ENCODE measurements at places on chromosomes 12 and 14.
A peak's percentile ranks its signal among the peaks of the same experiment; 100 is the strongest.

DNA sequence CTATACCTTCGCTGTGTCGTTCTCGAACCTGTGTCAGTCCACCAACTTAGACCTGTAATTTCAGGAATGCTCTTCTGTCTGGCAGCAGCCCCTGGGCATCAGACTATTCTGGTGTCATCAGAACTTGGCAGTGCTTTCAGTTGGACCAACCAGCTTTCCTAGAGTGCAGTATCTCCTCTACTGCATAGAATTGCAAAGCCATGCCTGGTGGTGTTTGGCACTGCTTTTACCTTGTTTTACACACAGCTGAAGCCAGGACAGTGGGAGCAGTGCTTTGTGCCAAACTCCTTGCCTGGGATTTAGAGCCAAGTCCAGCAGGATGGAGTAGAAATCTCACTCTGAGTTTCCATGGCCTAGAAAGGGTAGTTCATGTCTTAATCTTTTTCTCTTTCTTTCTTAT is 1.5 kb downstream of the FLVCR2 start:
- peak; percentile 17 for DNase-seq

DNA sequence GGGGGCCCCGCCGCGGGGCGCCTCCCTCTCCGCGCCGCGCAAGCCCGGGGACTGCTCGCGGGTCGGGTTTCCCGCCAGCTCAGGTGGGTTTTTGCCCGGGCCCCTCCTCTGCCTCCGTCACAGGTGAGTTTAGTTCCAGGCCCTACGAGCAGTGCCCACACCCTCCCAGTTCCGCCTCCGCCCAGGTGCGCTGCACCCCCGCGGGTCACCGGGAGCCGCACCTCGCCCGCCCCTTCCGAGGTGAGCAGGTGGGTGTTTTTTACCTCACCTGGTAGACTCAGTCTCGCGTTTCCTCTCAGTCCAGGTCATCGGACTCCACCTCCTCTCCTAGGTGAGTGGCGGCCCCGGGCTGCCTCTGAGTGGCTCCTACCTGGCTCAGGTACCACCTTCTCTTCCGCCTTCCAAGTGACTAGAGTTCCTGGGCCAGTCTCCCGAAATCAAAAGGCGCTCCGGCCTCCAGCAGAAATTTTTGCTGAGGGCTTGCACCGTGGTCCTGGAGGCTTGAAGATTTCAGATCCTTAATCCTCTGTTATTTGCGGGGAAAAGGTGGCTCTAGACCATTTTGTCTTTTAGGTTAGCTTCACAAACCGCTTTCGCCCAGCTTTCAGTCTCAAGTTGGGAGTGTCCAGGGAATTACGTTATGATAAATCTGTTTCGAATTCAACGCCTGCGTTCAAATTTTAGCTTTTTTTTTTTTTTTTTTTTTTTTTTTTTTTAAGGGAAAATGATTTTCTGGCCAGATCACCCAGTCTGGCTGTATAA is at the start of gene TMEM30B:
TSS of gene TMEM30B (minus strand) at position 153 of the 762 bp plus-strand sequence. CDS start 191 bp downstream, outside the sequence.
- DNase-seq = peak; percentile 37

DNA sequence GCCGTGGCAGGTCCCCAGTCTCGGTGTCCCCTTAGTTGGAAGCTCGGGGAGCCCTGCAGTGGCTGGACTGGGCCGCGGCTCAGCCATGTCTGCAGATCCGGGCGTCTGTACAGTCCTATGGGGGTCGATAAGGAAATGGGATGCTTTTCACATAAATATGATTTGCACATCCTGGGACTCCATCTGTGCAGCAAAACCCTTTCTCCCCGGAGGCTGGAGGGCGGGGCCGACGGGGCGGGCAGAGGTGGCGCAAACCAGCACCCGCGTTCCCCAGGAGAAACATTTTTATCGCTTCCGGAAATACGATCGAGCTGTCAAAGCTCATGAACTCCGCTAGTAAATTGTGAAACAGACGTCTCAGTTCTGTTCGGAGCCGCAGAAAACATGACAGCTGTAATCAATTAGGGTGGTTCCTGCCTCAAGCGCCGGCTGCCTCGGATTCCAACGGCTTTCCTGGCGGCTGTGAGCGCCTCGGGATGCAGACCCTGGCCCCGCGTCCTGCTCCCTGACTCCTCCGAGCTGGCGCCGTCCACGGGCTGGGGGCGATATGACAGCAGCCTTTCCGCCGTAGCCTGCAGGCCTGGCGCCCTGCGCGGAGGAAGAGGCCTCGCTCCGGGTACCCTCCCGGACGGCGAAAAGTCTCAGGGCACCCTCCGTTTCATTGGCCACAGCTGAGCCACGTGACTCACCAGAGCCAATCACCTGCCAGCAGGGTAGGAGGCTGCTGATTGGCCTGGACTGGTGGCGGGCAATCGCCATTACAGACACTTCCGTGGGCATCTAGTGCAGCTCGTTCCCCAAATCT is 23.0 kb downstream of the DIO3 start:
- peak; percentile 75 for DNase-seq

GRCh38 chr14:104305511-104306449 is 167.4 kb downstream of the KIF26A start:
- no peak for DNase-seq

DNA sequence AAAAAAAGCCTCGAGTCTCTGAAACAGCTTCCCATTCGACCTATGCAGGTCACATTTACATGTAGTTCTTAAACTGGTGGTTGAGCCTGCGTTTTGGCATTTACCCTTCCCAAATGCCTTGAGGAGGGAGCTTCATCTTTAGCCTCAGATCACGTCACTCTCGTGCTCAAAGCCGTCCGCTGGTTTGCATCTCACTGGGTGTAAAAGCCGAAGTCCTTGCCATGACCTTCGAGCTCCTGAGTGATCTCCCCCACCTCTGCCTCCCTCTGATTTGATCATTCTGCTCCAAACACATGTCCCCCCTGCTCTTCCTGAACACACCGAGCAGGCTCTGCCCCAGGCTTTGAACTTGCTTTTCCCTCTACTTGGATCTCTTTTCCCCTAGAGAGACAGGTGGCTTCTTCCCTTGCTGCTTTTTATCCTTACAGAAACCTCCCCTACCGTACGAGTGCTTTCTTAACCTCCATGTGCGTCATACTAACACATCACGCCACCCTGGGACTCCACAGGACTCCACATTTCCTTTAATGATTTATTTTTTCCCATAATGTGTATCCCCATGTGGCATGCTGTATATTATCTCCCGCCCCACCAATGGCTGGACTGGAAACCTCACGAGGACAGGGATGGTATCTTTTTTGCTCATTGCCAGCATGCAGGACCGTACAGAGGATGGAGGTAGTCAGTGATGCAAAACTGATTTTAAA is 610.7 kb downstream of the VRK1 start:
- no peak for DNase-seq

- DNase-seq = no peak
Observed at GRCh38 chr12:117903110-117903840, 65.5 kb downstream of the KSR2 start.

- no peak for DNase-seq
Observed at GRCh38 chr12:15334225-15334624, 11.9 kb downstream of the PTPRO start.

DNA sequence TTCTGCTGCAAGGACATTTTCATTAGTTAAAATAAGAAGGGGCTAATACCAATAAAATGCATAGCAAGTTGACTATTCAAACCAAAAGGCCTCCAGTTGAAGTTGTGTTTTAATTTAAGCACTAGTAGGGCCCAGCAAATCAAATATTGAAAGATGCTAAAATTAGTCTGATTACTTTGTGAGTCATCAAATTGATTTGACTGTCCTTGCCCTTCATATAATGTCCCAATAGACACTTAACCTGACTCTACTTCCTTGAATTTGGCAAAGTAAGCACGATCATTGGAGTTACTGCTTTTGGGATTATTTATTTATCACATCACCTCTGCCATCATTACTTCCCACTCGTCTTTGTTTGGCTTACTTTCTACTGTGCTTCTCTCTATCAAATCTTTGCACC is 798.5 kb downstream of the DIO2 start:
- DNase-seq = no peak

DNA sequence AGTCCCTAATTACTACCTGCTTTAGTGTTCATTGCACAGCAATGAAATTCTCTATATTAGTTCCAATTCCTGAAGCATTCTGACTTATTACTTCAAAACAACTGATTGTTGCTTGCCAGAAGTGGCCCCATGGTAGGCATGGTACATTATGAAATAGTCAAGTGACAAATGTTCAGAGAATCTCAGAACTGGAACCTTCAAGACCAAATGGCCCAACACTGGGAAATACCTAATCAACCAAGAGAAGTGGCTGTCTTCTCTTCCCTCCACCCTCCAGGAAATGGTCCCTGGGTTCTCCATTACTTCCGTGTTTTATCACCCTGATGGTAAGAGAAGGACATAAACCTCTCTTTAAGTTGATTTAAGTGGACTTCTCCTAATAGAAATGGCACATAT is 49.9 kb downstream of the ITPR2 start:
- no peak for DNase-seq

DNA sequence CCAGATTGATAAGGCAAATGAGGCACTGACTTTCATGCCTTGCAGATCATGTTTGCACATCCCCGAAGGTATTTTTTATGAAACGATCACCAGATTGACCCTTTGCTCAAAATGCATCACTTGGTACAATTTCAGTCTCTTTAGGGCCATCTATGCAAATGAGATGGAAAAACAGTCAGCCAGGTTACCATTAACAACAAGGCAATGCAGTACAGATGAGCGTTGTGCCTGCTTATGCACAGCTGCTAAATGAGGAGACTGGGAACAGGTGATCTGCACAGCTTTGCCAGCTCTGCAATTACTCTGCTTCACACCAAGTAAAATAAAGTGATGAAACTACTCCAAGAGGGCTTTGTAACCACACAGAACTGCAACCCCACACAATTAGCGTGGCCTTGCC is 26.1 kb upstream of the PLEKHG7 start:
- DNase-seq = peak; percentile 36

DNA sequence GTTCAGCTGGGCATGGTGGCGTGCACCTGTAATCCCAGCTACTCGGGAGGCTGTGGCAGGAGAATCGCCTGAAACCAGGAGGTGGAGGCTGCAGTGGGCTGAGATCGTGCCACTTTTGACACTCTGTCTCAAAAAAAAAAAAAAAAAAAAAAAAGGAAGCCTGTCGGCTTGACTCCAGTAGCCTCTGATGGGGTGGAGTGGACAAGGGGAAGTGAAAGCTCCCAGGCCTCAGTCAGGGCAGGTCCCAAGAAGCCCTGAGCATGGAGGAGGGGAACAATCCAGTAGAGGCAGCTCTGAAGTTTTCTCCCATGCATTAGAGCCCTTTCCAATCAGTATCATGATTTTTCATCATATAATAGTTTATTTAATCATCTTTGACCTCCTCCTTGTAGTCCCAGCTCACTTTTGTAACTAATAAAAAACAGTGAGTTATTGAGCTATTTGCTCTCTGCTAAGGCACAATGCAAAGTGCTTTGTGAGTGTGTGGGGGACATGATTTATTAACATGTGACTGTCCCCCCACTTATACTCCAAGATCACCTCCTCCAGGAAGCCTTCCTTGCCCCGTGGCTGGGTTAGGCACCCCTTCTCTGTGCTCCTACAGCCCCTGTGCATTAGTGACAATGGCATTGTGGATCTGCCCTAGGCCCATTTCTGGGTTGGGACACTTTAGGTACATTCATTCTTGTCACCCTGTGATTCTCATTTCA is 4.7 kb upstream of the SSH1 start:
- no peak for DNase-seq

DNA sequence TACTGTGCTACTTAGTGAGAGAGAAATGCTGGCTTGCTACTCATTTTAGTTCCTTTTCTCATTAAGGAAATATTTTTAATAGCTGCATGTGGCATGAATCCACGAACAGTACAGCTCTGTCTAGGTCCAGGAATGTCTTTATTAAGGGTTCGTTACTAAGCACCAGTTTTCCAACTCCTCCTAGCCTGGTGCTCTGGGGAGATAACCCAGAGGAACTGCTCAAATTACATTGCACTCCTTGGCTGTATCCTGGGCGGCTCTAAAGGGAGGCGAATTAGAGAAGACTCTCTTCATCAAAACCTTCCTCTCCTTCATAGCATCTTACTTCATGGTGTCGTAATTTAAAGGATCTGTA is 101.3 kb downstream of the PPM1A start:
- peak; percentile 27 for DNase-seq

DNA sequence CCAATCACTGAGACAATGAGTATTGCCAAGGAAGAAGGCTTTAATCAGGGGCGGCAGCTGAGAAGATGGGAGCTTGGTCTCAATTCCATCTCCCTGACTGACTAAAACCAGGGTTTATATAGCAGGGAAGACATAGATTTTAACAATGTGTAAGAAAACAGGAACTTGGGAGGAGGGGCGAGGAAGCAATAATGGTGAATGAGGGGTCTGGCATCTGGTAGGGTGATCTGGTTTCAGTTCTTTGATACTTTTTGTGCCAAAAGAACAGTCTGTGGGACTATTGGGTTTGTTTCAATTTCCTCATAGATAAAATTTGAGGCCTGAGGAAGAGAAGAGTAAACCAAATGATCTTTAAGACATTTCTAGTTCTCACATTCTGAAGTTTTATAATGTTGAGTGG is 49.2 kb downstream of the FUT8 start:
- peak; percentile 7 for DNase-seq

DNA sequence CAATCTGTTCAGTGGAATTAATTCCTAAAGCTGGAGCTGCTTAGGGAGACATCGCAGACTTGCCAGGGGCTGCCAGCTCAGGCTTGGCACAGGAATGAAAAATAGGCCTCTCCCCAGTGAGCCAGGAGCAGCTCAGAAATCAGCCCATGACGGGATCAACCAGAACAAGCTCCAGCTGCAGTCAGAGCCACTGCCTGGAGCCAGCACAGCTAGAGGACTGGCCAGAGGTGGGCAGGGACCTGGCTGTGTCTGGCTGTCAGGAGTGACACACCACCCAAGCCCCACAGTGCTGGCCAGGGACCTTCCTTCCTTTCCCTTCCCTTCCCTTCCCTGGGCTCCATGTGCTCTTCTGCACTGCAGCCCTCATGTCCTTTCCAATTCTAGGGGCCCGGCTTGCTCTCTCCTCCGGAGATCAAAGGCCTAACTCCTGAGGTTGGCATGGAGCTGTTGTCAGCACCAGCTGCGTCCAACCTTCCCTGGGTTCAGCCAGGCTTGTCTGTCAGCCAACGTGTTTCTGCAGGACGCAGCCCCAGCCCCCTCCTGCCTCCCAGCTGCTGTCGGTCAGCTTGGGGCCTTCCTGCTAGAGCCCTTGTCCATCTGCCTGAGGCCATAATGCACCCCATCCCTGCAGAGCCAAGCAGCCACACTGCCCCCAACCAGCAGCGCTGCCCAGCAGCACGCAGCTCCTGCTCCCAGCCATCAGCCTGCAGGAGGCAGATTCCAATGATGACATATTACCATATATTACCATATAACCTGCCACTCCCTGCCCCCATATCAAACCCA is 149.3 kb downstream of the CALM1 start:
- peak; percentile 90 for DNase-seq

- no peak for DNase-seq
Observed at GRCh38 chr12:74292351-74293194, 245.1 kb upstream of the ATXN7L3B start.

- peak; percentile 96 for DNase-seq
Observed at GRCh38 chr14:74712499-74713394, at the start of the genes AREL1 and FCF1. Gene AREL1, minus strand, starts transcription at chr14:74713080. Its CDS starts 27,465 bp downstream, at chr14:74685615. Gene FCF1, plus strand, starts transcription at chr14:74713144. Its CDS starts 54 bp downstream, at chr14:74713198.

- DNase-seq = peak; percentile 31
Observed at GRCh38 chr12:67939611-67940010, 49.6 kb upstream of the IFNG-AS1 start.

Measured in tongue (tissue), 3 donors.